Stimulated activated CD4-positive, alpha-beta T cell treated with anti-CD3 and anti-CD28 coated beads, Interleukin-12 subunit alpha, Interleukin-12 subunit beta, amount 100 ng/mL, for 24 hours (primary cell): ENCODE measurements at places on chromosomes 3 and 15.
A peak's percentile ranks its signal among the peaks of the same experiment; 100 is the strongest.

DNA sequence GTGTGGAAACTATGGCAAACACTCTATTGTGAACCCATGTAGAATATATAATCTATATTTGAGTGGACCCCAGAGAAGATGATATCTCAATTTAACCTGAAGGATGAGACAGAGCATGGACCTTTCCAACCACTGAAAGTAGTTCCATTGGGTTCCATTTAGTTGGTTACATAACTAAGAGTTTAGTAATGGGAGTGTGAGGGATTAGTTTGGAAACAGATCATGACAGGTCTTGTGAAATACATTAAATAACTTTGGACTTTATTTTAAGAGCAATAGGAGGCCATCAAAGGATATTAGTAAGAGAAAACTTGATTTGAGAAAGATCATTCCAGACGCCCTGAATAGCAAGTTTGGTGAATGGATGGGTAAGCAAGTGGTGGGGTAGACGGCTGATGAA is 487.2 kb upstream of the ROBO2 start:
- no peak for DNase-seq

DNA sequence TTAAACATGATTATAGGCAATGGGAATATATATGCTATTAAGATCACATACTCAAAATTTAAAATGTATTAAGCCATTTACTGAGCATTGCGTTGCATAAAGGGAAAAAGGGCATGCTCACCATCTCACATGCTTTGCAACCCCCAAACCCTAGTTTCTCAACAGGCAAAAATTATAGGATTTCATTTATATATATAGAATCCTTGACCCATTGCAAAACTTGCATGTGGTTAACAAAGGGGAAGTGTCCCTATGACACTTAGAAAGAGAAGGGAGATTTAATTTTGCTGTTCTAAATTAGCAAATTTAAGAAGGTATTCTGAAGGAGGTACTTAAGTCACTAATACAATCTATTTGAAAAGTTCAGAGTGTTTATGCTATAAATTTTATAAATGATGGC is 837.8 kb downstream of the DIPK2A start:
- no peak for DNase-seq

DNA sequence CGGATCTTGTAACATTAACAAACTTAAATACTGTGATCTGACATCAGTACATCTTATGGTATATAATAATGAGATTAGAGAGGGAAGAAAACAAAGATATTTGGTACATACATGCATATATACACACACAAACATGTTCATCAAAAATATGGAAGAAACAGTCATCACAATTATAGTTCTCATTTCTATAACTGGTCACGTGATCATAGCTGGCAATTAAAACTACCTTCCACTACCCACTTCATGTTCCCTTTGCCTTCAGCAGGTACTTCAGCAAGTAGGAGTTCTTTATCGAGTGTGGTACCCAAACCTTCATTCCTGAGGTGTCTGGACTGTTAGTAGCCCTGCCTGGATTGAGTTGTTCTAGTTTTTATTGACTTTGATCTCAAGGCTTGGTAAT is 70.9 kb upstream of the ALDH1A3 start:
- DNase-seq, result no peak

DNA sequence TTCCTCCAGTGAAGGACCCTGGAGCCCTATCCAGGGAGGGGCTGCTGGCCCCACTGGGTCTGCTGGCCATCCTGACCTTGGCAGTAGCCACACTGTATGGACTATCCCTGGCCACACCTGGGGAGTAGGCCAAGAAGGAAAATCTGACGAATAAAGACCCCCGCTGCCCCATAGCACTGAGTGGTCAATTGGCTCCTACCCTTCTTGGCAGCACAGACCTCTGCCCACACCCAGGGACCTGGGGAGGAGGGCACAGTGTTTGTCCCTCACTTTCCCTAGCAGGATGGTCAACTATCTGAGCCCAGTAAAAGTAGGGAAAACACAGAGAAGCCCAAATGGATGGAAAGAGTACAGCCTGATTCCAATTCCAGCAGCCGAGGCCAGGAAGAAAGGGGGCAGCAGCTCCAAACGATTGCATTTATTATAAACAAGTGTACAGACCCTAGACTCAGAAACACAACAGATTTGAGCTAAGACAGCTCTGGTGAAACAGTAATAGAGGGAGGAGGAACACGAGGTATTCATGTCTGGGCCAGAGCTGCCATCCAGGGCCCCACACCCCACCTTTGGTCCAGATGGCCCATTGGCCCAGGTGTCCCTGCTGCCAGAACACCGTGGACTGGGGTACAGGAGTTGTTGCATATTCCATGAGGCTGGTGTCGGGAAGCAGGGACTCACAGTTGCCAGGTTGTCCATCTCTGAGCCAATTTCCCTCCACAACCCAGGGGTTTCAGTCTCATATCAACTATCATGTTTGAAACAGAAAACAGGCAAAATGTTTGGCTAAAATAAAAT is 21.1 kb downstream of the ATRIP start:
- no peak for DNase-seq

DNA sequence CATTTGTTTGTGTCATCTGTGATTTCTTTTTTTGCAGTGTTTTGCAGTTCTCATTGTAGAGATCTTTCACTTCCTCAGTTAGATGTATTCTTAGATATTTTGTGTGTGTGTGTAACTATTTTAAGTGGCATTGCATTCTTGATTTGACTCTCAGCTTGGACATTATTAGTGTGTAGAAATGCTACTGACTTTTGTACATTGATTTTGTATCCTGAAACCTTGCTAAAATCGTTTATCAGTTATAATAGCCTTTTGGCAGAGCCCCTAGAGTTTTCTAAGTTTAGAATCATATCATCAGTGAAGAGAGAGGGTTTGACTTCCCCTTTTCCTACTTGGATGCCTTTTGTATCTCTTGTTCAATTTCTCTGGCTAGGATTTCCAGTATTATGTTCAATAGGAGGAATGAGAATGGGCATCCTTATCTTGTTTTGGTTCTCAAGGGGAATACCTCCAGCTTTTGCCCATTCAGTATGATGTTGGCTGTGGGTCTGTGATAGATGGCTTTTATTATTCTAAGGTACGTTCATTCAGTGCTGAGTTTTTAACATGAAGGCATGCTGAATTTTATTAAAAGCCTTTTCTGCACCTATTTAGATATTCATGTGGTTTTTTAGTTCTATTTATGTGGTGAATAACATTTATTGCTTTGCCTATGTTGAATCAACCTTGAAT is 211.7 kb downstream of the MBNL1 start:
- no peak for DNase-seq

DNA sequence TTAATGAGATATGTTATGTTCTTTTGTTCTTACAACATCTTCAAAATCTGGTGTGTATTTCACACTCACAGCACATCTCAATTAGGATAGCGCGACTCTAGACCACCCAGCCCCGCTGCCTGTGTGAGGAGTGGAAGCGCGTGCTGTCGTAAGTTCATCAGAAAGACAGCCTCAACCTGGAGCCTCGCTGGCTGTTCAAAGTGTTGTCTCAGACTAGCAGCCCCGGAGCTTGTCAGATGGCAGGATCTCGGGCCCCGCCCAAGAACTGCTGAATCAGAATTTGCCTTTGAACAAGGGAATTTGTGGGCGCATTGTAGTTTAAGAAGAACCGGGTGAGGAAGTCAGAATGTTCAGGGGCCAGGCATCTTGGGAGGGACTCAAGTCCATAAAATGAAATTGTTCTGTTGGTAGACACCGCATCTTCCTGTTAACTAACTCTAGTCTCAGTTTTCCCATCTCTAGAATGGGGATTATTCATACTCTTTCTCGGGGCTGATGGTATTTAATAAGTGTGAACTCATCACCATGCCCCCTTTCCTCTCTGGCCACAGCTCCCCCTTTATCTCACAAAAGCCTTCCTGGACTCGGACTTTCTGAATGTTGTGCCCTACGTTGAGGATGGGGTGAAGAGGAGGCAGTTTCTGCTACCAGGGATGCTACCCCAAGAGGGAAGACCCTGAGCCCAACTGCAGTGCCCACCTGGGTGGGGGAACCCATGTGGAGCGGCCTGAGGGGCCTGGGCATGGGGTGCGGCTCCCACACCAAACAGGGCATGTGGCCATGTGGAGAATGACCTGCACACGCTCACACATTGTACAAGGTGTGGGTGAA is 40.4 kb downstream of the BHLHE40 start:
- peak; percentile 69 for DNase-seq

DNA sequence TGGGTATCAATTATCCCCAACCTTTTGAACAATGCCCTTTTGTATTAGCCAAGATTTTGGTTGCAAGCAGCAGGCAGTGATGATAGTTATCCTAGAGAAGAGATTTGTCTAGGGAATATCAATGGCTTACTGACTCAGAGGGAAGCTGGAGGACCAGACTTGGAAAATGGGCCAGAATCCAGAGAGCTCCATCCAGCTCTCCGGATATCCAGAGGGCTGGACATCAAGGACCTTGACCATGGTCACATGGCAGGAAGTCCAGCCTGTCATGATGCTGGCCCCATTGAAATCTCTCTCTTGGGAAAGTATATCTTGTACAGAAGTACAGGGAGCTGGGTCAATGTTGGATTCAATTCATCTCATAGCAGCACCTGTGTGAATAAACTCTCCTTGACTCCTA is 148.5 kb upstream of the PDZRN3 start:
- DNase-seq, result no peak

DNA sequence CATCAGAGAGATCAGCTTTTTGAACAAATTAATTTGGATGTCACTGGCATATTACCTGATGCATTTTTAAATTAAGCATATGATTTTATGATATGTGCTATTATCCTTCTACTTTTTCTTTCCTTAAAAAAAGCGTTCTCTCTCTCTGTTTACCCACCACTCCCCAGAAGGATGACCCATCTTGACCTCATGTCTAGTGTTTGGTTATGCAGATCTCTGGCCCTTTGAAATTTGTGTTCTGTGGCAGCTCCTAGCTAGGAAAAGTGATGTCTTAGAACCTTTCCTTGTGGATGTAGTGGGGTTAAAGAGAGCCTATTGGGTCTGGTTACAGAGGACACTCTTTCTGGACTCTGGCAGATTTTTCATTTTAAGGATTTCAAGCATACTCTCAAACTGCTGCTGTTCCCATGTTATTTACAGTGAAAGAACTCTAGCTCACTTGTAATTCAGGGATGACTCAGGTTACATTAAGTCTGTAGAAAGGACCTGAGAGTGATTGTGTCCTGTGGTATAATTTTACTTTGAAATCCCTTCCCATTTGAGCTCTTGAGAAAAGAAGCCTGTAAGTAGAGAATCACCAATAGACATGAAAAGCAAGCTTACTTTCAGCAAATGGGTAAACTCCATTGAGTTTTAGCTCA is 23.8 kb downstream of the ARHGEF26 start:
- DNase-seq, result no peak

- no peak for DNase-seq
These were observed 16.6 kb downstream of the TMEM158 start for GRCh38 chr3:45209526-45209925.

DNA sequence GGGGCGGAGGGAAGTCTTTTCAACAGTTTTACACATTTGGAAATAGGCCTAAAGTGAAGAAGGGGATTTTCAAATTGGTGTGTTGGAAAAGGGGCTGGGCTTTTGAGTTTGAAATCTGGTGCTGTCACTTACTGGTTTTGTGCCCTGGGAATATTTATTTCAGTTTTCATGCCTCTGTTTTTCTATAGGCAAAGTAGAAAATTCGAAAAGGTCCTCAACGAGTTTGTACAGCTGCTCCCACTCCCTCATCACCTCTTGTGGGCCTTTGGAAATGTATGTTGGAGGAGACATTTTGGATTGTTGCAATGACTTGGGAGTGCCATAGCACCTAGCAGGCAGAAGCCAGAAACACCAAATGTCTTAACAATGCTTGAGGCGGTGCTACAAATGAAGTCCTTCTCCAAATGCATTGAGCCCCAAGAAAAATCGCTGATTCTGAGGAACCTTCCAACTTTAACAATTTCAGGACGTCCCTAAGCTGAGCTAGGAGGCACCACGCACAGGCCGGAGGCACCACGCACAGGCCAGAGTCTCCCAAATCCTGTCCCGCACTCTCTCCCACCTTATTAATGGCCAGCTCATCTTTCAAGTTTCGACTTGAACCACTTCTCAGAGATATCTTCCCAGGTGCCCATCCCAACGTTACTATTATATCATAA is 639 bp upstream of the POLR2M start:
- no peak for DNase-seq

- no peak for DNase-seq
These were observed 618.6 kb downstream of the NAALADL2 start for GRCh38 chr3:175477651-175478224.

DNA sequence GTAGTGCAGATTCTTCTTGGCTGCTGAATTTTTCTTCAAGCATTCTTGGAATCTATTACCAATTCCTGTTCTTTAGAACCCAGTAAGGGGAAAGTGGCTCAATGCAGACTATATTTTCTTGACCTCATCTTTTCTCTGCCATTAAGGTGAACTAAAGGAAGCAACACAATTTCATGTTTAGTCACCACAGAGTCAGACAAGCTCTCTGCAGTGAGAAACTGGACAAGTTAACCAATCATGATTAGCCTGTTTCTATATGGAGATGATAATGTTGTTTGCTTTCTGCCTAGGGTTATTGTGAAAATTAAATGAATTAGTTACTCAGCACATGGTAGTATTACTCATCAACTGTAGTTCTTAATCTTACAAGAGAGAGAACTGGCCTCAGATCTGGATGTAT is 1075.1 kb downstream of the AGBL1 start:
- no peak for DNase-seq

- no peak for DNase-seq
These were observed 209.7 kb downstream of the WDR72 start for GRCh38 chr15:53549697-53550305.

DNA sequence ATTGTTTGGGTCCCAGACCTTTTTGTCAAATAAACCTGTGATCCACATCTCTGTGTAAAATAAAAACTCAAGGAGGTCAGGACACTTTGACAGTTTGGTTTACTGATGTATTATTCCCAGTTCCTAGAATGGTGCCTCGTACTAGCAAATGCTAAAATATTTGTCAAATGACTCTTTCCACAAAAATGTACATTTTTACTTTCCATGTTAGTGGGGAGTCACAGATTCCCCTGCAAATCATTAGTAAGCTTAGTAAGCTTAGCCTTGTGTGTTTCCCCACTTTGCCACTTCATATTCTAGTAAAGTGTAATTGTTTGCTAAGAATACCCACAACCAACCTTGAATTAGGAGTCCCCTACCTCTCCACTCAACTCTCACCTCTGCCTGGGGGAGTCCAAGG is 2.4 kb upstream of the MAGI1 start:
- DNase-seq, result no peak

DNA sequence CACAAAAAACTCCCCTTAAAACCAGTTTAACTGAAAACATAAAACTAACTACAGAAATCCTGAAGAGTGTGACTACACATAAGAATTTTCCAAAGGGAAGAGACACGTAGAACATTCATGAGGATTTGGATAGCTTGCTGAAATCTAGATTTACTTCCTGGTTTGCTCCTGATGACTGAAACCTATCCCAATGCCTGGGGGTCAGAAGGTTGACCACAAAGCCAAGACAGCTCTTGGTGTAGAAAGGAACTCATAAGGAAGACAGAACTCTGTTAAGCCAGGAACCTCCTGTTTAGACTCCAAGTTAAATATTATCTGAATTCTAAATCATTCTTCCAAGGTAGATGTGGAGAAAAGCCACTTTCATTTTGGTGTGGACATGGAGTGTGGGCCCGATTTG is 92.8 kb downstream of the TFG start:
- no peak for DNase-seq
